ENCODE measurements at places on chromosomes 7 and 10.
A peak's percentile ranks its signal among the peaks of the same experiment; 100 is the strongest.

DNA sequence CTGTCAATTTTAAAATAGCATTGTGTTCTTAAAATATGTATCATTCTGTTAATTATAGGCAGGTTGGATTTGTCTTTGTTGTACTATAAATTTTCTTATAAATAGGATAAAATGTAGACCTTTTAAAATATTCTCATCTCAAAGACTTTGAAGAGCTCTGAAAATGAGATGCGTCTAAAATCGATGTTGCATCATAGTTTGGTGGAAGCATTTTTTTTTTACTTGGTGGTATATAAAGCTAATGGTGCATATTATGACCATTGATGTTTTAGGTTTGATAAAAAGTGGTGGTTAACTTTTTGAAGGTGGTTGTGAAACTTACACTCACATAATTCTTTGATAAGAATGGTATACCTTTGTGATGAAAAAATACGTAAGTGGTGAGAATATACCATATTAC is 69.1 kb downstream of the ZNRF2 start:
- DNase-seq, result no peak

DNA sequence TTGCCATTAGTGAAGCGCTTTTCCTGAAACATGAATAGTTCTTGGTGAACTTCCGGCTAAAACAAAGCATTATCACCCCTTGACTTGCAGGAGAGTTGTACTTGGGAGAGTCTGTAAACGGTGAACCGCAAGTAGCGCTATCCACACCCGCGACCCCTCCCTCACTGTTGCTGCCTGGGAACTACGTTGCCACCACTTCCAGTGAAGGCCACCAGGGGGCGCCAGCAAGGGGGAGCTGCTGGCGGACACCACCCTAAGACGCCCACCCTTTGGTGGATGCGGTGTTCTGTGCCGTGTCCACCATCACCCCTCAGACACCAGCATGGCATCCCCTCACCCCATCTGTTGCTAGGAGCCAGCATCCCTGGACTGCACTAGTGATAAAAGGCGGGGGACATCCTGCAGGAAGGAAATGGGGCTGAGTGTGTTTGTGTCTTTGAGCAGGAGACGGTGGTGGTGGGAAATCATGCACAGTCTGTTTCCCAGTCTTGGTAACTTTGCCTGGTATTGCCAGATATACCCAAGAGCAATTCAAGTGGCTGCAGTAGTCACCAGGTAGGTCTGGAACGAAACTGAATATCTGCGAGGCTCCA is 298.2 kb downstream of the FRMD4A start:
- DNase-seq, result no peak

DNA sequence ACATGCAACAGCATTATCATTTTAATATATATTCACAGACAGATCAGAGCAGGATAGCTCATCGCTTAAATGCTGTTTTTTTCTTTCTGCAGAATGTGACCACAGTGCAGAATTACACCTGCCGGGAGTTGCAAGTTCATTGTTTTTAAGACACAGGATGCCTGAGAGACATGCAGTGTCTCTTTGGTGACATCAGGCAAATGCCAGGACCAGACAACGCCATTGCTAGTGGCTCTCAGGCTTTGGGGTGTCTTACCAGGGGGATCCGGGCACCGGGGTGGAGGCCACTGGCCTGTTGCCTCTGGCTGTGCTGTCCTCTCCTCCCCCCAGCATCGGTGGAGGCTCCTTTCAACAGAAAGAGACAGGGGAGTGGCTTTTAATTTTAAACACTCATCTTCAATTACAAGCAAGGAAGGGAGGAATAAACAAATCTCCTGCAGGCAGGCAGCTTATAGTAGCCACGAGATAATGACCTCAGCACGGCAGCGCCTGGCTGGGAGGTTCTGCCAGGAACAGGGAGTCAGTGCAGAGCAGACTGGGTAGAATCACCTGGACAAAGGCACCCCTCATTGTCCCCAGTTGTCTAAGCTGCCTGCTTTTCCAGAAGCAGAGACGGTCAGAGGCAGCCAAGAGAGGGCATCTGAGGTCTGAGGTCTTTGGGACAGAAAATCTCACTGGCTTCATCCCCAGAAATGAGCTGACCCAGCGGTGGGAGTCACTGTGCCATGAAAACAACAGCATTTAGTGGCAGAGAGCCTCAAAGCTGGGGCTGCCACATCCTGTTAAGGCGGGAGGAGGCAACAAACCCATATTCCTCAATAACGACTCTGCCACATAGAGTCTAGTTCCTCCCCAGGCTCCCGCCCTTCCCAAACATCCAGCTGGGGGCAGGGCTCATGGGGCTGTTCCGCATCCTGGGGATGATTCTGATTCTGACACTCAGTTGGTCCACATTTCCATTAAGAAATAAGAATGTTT is 148.4 kb downstream of the TCERG1L start:
- DNase-seq, result peak; percentile 55

DNA sequence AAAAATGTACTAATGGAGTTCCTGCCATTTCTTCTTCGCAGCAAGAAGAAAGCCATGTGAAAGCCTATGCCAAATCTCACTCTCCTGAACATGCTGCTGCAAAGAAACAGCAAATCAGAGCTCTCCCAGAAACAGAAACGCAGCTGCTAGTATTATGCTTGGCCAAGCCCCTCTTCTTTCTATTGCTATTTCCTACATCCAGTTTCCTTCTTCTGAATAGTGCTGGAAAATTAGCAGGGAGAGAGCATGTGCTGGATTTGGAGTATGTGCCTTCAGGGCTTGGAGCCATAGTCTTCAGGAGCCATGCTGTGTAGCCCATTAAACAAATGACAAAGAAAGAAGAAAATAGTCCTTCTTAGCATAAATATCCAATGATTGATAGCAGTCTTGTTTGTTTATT is 852.0 kb upstream of the PHF14 start:
- no peak for DNase-seq

- DNase-seq, result no peak
These were observed 49.6 kb downstream of the KAT6B start for GRCh38 chr10:74875966-74876365.

GRCh38 chr10:114869520-114869892 is 47.9 kb downstream of the FHIP2A start:
- no peak for DNase-seq

All from NCI-H1436 (cell line).